ENCODE measurements at places on chromosomes 13 and 19.

DNA sequence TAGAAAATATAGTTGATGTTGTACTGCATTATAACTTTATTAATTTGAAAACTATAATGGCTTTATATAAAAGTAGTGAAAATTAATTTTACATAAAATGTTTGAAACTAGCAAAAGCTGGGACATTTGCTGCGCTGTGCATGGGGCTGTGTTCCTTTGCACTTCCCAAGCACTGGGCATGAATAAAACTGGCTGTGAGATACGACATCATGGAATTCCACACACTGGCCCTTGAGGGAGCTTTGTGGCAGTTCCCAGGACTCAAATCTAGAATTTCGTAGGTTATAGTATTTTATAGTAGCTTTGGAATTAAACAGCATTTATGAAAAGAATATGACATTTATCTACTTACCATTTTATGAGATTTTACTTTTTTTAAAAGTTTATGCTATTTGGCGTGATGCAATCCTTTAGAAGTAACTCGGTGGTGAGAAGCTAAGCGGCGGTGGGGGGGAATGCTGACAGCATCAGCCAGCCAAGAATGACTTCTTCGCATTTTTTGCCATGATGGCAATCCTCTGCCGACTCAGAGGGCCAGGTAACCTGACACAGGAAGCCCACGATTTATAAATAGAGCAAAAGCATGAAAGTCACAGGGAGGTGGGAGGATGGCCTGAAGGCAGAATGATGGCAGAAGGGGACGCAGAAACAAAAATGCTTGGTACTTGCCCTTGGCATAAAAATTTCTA is 553.5 kb downstream of the MYO16 start:
- DNase-seq, result no peak

- DNase-seq, result no peak
These were observed 44.3 kb downstream of the COLGALT1 start for GRCh38 chr19:17599780-17600179.

GRCh38 chr19:7670790-7671189 is 1.9 kb downstream of the RETN start:
- no peak for DNase-seq

DNA sequence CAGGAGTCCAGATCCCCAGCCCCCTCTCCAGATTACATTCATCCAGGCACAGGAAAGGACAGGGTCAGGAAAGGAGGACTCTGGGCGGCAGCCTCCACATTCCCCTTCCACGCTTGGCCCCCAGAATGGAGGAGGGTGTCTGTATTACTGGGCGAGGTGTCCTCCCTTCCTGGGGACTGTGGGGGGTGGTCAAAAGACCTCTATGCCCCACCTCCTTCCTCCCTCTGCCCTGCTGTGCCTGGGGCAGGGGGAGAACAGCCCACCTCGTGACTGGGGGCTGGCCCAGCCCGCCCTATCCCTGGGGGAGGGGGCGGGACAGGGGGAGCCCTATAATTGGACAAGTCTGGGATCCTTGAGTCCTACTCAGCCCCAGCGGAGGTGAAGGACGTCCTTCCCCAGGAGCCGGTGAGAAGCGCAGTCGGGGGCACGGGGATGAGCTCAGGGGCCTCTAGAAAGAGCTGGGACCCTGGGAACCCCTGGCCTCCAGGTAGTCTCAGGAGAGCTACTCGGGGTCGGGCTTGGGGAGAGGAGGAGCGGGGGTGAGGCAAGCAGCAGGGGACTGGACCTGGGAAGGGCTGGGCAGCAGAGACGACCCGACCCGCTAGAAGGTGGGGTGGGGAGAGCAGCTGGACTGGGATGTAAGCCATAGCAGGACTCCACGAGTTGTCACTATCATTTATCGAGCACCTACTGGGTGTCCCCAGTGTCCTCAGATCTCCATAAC is at the start of gene APOE:
Gene APOE, plus strand, starts transcription at position 360 of the 724 bp plus-strand sequence. CDS start 829 bp downstream, outside the sequence.
- no peak for DNase-seq

Measured in SIG-M5 (cell line).